ENCODE measurements at places on chromosomes 7 and 10.

- no peak for DNase-seq
These were observed 111.2 kb downstream of the GALNT11 start for GRCh38 chr7:152136686-152137085.

GRCh38 chr7:44696728-44697127 is 51.9 kb upstream of the ZMIZ2 start:
- DNase-seq: no peak

GRCh38 chr10:30813872-30814481 is 184.4 kb upstream of the LYZL2 start:
- DNase-seq: peak; percentile 58

DNA sequence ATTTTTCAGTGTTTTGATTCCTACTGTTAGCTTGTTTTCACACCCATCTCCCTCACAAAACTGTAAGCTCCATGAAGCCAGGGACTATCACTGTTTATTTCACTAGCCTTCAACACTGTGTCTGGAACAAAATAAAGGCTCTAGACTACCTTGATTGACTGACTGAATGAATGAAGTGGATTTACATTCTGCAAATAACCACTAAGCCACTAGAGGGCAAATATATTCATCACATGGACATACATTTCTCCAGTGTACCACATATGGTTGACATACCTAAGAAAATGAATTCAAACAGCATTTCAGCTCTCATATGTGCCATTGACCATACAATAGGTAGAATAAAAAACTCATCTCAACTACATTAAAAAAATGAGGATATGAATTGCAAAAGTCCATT is 185.9 kb downstream of the RAB11FIP2 start:
- peak; percentile 6 for DNase-seq

GRCh38 chr7:117605712-117606111 is 125.9 kb downstream of the CFTR start:
- no peak for DNase-seq

DNA sequence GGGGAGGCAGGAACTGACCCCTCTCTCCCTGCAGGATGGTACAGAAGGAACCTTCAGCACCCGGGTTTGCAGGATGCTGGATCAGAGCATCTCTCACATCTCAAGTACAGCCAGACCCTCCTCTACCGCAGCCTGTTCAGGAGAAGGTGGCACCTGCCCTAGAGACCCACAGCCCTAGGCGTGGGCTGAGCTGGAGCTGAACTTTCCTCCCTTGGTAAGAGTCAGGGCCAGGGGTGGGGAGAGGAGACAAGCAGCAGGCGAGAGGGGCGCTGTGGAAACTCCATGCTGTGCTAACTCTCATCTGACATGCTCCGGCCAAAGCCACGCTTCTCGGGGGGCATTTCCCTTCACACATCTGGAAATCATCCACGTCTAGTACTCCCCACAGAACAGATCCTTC is 154.4 kb downstream of the DIP2C start:
- no peak for DNase-seq

DNA sequence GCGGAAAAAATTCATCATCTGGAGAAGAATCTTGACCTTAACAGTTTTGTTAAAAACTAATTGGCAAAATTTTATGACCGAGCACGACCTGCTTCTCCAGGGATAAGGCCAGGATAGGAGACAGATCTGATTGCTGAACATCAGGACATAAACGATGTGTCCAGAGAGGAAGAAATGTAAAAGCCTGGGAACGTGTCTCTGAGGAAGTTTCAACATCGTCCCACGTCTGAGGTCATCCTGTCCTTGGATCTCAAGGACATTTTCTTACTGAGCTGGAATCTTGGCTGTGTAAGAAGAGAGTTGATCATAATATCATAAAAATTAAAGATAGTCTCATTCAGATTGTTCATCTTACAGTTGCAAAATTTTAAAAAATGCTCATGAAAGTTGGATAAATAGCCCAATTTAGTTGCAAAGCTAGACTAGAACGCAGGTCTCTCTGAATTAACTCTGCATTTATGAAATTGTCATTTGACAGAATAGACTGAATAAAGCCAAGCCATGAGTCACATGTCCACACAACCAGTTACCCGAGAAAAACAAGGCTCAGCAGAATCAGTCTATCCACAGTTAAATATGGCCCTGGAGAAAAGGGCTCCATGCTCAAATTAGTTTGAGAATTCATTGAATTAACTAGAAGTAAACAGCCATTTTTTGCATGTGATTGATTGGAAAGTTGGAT is 120.0 kb upstream of the EGFR start:
- DNase-seq: no peak

- DNase-seq: no peak
These were observed 547.4 kb downstream of the PTPRN2 start for GRCh38 chr7:158040199-158040598.

- DNase-seq: no peak
These were observed 54.7 kb downstream of the ANK3 start for GRCh38 chr10:60334991-60335390.

DNA sequence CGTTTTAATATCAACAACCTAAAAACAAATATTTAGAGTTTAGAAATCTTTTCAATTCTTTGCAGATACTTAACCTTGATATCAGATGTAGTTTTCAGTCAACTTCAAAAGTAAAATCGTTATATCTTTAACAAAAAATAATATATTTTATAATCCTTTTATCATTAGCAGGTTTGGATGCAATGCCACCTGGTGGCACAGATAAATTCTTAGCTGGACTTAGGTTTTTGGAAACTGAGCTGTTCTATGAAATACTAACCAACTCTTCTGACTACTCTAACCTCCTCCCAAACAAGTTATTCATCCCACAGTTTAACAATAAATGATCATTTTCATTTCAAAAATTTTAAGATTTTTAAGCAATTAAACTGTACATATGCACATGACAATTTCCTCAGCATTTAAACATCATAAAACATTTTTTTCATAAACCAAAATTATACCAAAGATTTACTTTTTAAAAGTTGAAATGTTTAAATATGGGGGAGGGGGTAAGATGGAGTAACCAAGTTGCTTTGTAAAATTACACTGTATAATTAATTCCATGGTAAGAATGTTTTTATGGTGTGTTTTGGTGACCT is 56.9 kb downstream of the HIBADH start:
- no peak for DNase-seq

DNA sequence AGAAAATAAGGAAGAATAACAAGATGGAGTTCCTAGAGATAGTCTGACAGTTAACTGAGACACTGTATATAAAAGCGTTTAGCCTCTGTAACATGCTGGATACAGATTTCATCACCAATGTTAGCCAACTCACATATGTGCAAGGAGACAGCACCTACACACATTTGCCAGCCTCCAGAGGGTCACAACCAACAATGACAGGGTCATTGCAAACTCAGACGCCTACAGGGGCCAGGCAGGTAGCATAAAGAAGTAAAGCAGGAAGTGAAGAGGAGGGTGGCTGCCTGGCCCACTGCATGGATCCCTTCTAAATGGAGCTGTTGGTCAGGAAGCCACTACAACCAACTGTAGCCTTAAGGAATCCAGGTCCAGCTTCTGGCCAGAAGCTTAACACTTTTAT is 50.4 kb downstream of the NRAP start:
- no peak for DNase-seq

DNA sequence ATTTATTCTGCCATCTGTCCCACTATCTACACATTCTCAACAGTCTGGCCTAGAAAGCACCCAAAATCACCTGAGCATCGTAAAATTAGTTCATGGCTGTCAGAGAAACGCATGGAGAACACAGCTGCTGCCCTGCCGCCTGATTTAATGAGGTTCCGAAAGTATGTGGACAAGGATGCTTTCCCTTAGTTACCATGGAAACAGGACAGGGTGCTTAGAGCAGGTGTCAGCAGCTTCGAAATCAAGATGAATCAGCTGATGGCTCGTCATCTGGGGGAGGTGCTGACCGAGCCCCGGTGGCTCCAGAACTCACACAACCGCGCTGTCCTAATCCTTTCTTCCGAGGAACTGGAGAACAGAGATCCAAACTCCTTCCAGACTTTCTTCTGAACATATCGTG is 151.5 kb downstream of the TEX36 start:
- DNase-seq: no peak

GRCh38 chr7:154973381-154973780 is 29.5 kb downstream of the PAXIP1 start:
- no peak for DNase-seq
